ENCODE measurements at places on chromosomes 7 and 10. TPM values are rescaled to one million over a fixed set of nuclear protein-coding genes. Genes with fewer than 3 reads are reported as not detected.

- no peak for DNase-seq
Measured at GRCh38 chr10:43444897-43445466, 8.1 kb downstream of the ZNF487 start.

- DNase-seq: no peak
Measured at GRCh38 chr10:3135006-3135405, 37.6 kb downstream of the PITRM1 start.

- no peak for DNase-seq
Measured at GRCh38 chr10:22779331-22780019, 65.1 kb upstream of the PIP4K2A start.

The RBP3 gene
- polyA plus RNA-seq: not detected

The UNC5B gene
- polyA plus RNA-seq: 5.5 TPM

- no peak for DNase-seq
Measured at GRCh38 chr10:22374489-22375126, 29.3 kb downstream of the SPAG6 start.

- no peak for DNase-seq
Measured at GRCh38 chr7:131786204-131786603, 229.8 kb upstream of the PODXL start.

- no peak for DNase-seq
Measured at GRCh38 chr7:116087291-116087690, 56.7 kb upstream of the TFEC start.

The STOX1 gene
- 0.08 TPM for polyA plus RNA-seq

GRCh38 chr7:40560672-40561071 is 425.9 kb downstream of the SUGCT start:
- DNase-seq: no peak

DNA sequence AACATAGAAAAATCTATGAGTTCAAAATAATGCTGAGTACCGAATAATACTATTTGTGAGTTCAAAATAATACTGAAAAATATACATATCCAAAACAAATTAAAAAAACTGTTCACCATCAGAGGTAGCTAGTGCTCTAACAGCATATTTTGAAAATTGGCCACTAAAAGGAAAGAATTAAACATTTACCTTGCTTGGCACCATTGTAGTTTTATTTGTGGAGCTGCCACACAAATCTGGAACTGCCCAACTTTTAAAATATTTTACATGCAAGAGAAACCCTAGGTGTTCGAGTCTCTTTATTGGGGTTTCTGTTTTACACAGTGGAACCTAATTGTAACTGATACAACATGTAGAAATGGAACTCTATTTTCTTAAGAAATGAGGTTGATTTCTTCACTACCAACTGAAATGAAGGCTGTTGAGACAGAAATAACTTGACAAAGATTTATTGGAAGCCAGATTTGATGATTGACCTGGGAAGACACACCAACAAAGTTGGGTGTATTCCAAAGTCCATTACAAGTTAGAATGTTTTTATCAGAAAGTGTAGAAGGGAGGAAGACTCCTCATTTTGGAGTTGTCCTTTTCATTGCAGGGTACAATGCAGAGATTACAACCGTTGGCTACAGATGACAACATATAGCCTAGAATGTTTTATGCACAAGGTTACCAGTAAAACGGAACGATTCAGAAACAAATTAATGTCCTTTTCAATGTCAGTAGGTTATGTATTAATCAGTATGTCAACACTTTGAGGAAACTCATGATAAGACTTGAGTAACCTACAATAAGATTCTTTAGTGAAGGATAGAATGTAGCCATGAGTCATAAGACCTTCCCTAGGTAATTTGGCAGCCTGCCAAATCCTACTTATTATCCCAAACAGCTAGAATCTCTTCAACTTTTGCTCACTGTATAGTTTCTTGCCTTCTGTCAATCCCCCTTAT is 73.8 kb upstream of the PAPSS2 start:
- DNase-seq: no peak

DNA sequence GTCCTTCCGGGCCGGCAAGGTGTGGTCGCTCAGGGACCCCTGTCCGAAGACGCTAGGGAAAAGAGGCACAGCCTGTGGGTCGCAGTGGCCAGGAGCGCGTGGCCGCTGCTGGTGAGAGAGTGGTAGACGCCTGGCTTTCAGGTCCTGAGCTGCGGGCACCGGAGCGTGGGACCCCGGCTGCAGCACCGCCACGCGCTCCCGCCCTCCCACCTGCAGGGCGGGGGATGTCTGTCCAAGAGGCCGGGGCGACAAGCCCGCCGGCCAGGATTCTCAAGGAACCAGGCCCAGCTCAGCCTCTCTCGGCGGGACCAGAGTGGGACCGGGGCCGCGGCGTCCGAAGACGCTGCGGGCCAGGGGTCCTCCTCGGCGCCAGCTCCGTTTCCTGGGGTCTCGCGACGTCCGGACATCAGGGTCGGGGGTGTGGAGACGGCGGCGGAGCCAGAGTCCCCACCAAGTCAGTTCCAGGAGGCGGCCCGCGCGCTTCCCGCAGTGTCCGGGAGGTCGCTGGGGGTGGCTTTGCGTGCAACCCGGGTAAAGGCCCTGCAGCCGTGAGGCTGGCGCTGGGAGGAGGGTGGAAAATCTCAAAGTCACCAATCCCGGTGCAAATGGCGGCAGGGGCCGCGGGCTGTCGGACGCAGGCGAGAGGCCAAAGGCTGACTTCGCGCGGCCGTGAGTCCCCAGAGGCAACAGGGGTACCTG is 5.5 kb downstream of the ZNF503 start:
- peak; percentile 61 for DNase-seq

The SCART1 gene
- polyA plus RNA-seq: 0.84 TPM

DNA sequence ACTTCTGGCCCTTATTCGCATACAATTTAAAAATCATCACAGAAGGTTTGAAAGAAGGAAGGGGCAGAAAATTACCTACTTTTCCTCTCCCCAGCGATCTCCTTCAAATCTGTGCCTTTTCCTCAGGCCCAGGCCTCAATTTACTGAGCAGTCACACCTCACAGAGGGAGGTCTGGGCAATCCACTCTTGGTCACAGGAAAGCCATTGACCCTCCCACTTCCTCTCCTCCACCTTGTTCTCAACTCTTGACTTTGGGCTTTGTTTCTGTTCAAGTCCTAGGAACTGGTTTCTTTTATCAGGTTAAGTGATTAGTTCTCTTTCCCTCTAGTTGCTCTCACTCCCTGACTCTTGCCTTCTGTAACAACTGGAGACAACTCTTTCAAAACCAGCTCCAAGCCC is 37.0 kb upstream of the ATRNL1 start:
- no peak for DNase-seq

DNA sequence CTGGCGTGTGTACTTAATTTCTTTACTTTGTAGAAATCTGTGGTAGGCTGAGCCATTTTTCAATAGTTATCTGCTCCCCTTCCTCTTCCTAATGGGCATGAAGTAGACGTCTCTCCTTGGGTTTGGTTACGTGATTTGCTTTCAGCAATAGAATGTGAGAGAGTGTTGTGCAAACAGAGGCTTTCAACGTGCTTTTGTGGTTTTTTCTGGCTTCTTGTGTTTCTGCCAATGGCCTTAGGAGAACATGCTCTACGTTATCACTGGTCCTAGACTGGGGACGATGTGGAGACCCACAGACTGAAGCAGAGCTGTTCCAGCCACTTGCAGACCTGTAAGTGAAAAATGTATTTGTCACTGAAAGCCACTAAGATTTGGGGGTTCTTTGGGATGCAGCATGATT is 107.2 kb upstream of the NPTX2 start:
- DNase-seq: no peak

DNA sequence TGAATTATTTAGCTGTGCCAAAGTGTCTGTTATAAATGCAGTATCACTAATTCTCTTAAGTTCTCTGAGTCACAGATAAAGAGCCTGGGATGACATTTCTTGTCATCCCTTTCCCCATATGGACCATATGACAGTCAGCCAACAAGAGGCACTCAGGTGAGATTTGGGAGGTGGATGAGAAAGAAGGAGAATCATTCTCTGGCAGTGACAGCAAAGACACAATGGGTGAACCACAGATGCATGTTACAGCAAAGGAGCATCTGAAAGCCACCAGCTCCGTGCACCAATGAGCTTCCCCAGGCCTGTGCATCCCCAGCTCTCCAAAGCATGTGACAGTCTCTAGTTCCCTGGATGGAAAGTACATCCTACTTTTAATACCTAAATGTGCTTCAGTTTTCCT is 10.8 kb downstream of the GIMAP6 start:
- no peak for DNase-seq

The LBX1 gene
- not detected for polyA plus RNA-seq

DNA sequence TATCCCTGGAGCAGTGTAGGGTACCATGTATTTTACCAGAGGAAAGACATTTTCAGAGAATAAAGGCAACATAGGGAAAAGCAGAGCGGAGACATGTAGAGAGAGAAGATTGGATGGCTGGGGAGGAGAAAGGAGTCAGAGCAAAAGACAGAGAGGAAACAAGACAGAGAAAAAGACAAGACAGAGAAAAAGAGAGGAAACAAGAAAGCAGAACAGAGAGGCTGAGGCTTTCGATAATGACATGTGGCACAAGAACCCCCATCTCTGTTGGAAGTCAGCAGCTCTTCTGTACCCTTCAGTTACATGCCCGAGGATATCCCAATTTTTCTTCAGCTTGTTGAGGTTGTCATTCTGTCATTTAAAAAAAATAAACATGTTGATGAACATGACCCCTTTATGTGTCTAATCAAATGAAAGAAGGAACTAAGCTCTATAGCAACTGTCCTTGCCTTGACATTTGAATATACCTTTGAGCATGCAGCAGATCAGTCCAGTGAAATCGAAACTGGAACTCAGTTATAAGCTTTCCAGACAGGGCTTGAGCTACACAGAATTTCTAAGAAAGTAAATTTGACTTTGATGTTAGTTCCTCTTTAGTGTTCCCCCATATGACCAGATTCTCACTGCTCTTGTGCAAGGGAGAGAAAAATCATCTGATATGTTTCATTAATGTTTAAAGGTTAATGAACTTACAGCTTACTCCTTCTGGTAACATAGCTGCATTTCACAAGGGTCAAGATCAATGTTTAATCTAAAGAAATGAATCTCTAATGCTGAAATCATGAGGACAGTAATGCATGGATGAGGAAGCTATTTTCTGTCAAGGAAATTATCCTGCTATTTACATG is 75.1 kb upstream of the SP4 start:
- DNase-seq: no peak

GRCh38 chr7:147990942-147991341 is 599.6 kb upstream of the C7orf33 start:
- DNase-seq: no peak

The UPK3BL1 gene
- 2.3 TPM for polyA plus RNA-seq

DNA sequence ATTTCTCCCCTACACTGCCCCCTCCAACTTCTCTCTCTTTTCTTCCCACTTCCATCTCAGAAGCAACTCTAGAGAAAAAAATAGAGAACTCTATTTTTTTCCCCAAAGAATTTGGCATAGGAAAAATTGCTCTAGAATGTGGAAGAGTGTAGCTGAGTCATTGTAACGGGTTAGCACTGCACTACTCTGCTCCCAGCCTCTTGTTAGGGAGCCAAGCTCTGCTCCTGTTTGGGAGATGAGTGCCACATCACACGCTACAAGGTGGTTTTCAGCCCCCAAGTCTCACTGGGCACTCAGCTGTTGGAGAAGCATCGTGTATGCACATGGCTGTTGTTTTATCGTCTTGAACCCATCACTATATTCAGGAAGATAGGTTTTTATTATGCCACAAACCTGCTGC is 136.4 kb downstream of the BMPER start:
- DNase-seq: peak; percentile 69

- DNase-seq: no peak
Measured at GRCh38 chr7:110001254-110001938, 1089.5 kb upstream of the LRRN3 start.

DNA sequence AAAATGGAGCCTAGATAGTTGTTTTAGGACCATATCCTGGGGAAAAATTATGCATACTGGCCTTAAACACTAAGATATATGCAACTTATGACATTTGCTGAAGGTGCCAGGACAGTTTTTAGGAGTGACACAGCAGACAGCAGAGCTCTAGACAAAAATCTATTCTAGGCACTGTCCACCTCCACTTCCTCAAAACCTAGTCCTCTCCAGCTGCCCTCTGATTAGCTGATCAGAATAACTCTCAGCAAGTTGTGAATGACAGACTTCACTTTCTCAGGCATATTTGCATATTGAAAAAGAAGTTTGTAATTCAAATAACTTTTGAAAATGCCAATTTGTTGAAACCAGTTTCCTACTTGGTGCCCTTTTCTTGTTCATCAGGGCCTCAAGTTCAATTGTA is 152.3 kb upstream of the STEAP4 start:
- no peak for DNase-seq
